ENCODE measurements at places on chromosomes 3 and 15.

DNA sequence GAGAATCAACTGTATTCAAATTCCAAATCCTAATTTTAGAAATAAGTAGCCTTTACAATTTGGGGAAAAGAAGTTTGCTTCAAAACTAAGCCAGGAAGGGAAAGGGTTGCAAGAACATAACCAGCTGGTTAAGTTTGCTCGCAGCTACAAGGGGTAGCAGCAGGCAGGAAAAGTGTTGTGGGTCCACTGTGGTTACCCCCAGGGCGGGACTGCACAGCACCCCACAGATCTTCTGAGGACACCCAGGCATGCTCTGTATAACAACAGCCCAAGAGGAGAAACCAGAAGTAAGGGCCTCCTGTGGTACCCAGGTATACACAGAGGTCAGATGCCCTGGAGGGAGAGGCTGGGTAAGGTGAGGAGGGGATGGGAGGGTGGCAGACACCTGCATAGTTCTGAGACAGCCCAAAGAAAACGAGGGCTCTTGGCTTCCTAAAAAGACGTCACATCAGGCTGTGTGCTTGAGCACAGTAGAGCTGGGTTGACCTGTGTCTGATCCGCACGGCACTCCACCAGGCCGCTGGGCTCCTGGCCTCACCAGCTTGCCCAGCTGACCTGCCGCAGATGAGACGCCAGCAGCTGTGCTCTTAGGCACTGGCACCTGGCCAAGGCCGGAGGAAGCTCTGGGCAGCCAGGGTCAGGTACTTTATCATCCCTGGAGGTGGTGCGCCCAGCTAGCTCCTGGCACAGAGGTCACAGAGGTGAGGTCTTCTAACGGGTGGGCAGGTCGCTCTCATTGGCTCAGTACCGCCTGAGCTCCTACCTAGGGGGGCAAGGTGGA, 81.8 kb upstream of the SNRPA1 start:
- no peak for DNase-seq

GRCh38 chr3:141047168-141047567, 4.0 kb upstream of the SPSB4 start:
- no peak for DNase-seq

- DNase-seq, result no peak
Measured at GRCh38 chr3:126634803-126635202, 20.1 kb downstream of the TXNRD3 start.

- no peak for DNase-seq
Measured at GRCh38 chr3:59249004-59249403, 199.2 kb upstream of the CFAP20DC start.

GRCh38 chr3:172208586-172209332, 169.4 kb downstream of the FNDC3B start:
- DNase-seq, result no peak

GRCh38 chr3:138474163-138474562, 39.7 kb downstream of the ESYT3 start:
- DNase-seq, result no peak

DNA sequence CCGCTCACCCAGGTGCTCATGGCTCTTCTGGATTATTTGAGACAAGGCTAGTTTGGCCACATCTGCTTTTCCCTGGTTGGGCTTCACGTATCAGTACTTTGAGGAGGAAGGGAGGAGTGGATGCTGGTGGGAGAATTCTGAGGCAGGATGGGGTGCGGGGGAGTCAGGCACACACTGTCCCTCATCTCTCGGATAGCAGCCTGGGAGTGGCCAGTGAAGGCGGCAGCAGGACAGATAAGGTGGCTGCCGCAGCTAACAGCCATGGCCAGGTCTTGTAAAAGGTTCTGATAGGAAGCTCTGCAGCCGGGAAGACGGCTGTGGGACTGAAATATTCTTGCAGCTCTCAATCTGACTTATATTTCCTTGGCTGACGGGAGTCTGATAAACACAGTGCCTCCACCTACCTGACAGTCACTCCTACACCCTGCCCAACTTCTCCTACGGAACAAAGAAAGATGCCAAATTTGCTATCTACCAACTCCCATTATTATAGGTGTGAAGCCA, 87.3 kb downstream of the MESD start:
- DNase-seq, result no peak

GRCh38 chr15:75685195-75685594, 27.5 kb downstream of the CSPG4 start:
- no peak for DNase-seq

- DNase-seq, result no peak
Measured at GRCh38 chr15:64527263-64527984, 67.0 kb downstream of the ZNF609 start.

DNA sequence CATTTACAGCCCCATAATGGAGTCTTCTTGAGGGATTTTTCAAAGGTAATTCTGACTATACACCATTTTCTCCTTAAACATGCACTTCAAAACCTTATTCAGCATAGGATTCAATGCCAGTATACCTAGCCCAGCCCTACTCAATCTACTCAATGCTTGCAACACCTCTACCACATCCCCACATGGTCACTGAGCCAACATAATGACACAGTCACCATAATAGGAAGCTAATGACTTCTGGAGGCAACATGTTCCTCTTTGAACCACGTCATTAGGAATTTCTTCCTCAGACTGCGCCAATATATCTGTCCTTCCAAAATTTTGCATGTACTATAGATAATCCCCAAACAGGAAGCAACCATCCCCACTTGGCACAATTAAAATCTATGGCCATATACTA, 153.9 kb upstream of the SETMAR start:
- DNase-seq, result no peak

- DNase-seq, result no peak
Measured at GRCh38 chr3:105513886-105514285, 147.2 kb downstream of the ALCAM start.

DNA sequence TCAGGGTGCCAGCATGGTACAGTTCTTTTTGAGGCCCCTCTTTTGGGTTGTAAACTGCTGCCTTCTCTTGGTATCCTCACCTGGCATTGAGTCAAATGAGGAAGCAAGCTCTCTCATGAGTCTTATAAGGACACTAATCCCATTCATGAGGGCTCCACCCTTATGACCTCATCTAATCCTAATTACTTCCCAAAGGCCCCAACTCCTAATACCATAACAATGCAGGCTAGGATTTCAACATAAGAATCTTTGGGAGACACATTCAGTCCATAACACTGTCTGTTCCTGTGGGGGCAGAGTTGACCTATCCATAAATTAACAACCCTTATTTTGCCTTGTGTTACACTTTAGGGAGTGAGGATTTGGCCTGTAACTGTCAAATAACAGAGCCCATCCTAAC, 278.3 kb downstream of the LRTM1 start:
- no peak for DNase-seq

GRCh38 chr3:124951511-124952281, 17.1 kb upstream of the MUC13 start:
- DNase-seq, result no peak

GRCh38 chr3:46369675-46370132, 1.0 kb upstream of the CCR5 start:
- DNase-seq, result no peak

- DNase-seq, result no peak
Measured at GRCh38 chr3:17802950-17803349, 60.5 kb upstream of the TBC1D5 start.

DNA sequence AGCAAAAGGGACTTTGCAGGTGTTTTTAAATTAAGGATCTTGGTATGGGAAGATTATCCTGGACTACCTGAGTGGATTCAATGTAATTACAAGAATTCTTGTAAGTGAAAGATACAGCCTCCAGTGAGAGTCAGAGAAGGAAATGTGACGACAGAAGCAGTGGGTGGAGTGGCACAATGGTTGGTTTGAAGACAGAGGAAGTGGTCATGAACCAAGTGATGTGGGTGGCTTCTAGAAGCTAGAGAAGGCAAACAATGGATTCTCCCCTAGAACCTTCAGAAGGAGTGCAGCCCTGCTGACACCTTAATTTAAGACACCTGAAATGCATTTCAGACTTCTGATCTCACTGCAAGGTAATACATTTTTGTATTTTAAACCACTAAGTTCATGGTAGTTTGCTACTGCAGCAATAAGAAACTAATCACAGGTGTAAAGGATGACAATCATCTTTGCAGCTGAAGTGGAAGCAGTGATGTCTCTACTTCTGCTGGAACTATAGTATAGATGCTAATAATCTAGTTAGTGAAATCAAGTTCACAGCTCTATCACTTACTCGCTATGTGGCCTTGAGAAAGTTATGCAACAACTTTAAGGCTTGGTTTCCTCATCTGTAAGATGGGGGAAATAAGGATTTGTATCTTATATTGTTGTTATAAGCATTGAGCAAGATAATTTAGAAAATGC, 403.4 kb upstream of the SUCLG2 start:
- no peak for DNase-seq

GRCh38 chr3:67067251-67067650, 69.1 kb downstream of the KBTBD8 start:
- no peak for DNase-seq

DNA sequence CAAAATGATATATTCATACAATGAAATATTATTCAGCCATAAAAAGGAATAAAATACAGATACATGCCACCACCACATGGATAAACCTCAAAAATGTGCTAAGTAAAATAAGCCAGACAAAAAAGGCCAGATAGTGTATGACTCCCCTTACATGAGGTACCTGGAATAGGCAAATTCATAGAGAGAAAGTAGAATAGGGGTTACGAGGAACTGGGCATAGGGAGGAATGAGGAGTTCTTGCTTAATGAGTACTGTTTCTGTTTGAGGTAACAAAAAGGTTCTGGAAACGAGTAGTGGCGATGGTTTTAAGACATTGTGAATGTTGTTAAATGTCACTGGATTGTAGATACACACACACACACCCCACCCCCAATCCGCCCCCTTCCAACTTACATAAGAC, 8.2 kb downstream of the RAF1 start:
- DNase-seq, result no peak

DNA sequence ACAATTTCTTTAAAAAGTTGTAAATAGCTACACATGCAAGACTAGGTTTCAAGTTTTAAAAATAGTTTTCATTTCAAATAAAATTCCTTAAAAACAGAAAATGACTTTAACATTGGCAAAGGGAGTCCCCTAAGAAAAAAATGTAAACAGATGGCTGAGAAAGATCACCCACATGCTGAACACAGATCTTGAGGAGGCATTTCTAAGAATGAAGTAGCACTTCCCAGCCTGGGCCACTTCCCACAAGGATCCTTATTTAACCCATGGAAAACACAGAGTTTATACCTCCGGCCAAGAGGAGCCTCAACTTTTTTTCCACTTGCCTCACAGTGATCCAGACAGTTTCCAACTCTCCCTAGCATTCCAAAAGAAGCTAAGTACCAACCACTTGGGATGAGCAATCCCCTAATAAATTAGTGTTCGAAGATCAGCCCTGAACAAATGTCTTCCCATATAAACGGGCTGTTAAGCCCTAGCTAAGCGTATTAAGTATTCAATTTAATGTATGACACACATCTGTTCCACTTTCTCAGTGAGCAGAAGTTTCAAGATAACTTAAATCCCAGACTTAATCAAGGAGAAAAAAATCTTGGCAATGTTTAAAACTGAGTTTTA, 61.4 kb downstream of the GADL1 start:
- DNase-seq, result no peak

GRCh38 chr15:78989701-78990240, 44.9 kb upstream of the CTSH start:
- DNase-seq, result no peak

GRCh38 chr3:120280026-120280425, 5.0 kb downstream of the GPR156 start:
- no peak for DNase-seq

DNA sequence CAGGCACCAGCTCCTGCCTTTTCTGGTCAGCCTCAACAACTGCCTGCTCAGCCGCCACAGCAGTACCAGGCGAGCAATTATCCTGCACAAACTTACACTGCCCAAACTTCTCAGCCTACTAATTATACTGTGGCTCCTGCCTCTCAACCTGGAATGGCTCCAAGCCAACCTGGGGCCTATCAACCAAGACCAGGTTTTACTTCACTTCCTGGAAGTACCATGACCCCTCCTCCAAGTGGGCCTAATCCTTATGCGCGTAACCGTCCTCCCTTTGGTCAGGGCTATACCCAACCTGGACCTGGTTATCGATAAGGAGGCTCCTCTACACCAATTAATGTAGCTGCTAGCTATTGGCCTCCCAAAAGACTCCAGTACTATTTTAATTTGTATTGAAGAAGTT, 38.9 kb downstream of the TFG start:
- no peak for DNase-seq

GRCh38 chr15:78263351-78263781, 996 bp upstream of the DNAJA4 start:
- DNase-seq, result no peak

DNA sequence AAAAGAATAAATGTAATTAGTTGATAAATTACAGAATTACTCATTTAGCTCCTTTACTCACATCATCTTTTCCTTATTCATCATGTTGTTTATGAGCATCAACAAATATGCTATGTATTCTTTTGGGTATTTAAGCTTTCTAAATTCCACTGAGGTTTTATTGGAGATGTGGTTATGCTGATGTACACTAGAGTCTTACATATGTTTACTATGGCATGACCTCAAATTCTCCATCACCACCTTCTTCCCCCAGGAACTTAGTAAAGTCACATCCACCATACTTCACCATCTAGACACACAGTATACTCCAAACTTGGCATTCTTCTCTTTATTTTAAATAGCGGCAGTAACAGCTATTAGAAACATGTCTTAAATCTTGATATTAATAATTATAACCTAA, 74.1 kb upstream of the MELTF start:
- no peak for DNase-seq

DNA sequence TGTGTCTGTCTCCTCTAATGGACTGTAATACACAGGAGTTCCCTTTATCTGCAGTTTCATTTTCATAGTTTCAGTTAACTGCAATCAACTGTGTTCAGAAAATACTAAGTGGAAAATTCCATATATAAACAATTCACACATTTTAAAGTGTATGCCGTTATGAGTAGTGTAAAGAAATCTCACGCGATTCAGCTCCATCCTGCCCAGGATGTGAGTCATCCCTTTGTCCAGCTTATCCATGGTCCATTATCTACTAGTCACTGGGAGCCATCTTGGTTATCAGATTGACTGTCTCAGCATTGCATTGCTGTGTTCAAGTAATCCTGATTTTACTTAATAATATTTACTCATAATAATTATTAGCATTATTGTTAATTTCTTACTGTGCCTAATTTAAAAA, 14.5 kb downstream of the ZPLD1 start:
- no peak for DNase-seq

DNA sequence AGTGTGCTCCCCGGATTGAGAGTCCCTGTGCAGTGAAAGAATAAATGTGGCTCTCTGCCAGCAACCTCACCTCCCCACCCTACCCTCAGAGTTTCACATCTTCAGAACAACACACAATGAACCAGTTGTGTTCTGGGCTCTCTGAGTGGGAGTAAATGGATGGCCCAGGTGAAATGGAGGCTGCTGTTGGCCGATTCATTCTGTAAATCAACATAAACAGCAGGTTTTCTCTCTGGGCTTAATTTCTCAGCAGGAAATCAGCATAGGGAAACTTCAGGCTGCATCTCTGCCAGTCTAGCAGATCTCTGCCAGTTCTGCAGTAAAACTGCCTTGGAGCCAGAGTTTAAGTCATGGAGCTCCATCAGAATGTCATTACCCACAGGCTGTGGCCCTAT, 54.6 kb upstream of the FURIN start:
- DNase-seq, result no peak

GRCh38 chr15:75577401-75578172, 1.5 kb downstream of the PTPN9 start:
- DNase-seq, result no peak

Measured in NCI-H446 treated with DMSO at 0.1 percent for 48 hours (cell line).